ENCODE measurements at places on chromosomes 12 and 14. TPM values are rescaled to one million over a fixed set of nuclear protein-coding genes. Genes with fewer than 3 reads are reported as not detected.

DNA sequence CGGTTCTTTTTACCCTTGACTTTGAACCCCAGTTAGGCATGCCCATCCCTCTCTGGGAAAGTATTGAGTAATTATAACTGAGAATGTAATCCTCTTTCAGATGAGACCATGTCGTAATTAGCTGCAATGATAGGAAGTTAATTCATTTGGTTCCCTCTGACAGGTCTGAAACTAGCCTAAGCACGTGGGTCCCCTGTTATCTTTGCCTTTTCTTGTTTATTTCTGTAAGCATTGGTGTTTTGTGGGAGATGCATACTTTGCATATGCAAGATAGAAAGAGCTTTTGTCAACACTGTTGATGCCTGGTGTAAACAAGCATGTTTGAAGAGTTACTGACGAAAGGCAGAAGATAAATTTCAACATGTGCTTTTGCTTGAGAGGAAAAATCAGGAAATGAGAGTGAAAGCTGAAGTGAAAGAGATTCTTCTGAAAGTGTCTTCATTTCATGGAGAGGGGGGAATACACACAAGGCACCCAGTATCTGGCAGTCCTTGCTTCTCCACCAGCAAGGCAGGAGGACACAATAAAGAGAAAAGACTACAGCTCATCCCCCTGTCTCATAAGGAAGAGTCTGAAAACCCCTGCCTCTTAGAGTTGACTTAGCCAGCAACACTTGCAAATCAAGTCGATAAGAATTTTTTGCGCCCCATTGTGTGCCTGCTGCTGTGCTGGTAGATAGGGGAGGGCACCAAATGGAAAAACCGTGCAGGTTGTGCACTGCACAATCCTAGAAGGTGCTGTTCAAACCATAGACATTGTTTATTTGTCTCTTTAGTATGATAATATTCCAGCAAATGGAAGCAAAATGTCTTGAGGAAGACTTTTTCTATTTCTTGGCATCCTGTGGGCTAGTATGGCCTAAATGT is 77.8 kb downstream of the SLC24A4 start:
- no peak for DNase-seq
- H3K36me3 ChIP-seq: no peaks in the 10 kb centered on the region
- H3K4me1 ChIP-seq: peaks cover 7% of the 10 kb centered on the region
- H3K27me3 ChIP-seq: no peaks in the 10 kb centered on the region

The CEBPE gene
- total RNA-seq: 0.32 TPM

The EXOC3L4 gene
- 3.6 TPM for total RNA-seq

The FAM90A1 gene
- total RNA-seq: 0.47 TPM

DNA sequence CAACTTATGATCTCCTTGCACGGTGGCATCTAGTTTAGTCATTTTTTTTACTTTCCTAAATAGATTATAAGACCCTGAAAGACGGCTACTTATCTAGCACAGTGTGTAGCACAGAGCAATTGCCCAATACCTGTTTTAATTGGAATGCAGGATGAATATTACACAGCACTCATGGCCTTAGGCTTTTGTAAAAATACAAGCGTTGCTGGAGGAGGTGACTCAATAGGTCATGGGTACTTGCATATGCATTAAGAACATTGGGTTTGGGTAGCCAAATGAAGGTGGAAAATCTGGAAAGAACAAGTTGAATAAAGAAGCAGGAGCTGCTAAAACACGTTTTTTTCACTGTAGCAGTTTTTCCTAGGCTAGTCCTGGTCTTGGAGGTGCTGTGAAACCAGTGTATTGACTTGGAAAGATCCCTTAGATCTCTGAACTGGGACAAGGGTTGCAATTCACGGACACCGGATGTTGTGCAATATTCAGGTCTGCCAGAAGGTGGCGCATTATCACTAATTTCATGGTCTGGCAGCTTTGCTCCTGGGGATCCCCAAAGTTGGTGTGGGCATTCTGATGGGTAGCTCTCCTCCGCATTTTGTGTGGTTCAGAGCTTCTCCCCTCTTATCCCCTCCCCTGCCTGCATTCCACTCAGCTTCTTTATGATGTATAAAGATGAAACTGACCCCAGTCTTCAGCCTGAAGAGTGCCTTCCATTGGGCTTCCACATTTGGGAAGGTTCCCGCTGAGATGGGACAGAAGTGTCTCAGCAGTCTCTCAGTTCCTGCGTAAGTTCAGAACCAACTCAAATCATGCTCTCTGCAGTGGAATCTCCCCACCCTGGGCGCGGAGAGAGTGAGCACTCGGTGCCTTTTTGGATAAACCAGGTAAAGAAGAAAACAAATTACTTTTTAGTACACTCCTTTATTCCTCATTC is 278.3 kb downstream of the NRXN3 start:
- no peaks in the 10 kb centered on the region for H3K36me3 ChIP-seq
- no peak for DNase-seq
- no peak overlapping the region for H3K27ac ChIP-seq
- H3K4me3 ChIP-seq: no peak overlapping the region

The LHX5 gene
- not detected for total RNA-seq

Data from lower lobe of right lung (tissue), 2 donors.